ENCODE measurements at places on chromosomes 7 and 10. TPM values are rescaled to one million over a fixed set of nuclear protein-coding genes. Genes with fewer than 3 reads are reported as not detected.

Gene FGFBP3
- total RNA-seq: 2.4 TPM

Gene ENO4
- total RNA-seq: 0.43 TPM

Gene PRKG1
- 8.1 TPM for total RNA-seq

Gene HABP2
- total RNA-seq: 109 TPM

Gene TRA2A
- total RNA-seq: 57.2 TPM

Gene ADRB1
- total RNA-seq: 1.0 TPM

Gene HUS1
- total RNA-seq: 27.7 TPM

Gene CHN2
- 20.7 TPM for total RNA-seq

Gene NPS
- total RNA-seq: not detected

Gene MMRN2
- total RNA-seq: 4.9 TPM

Gene TLL2
- 0.84 TPM for total RNA-seq

- H3K36me3 ChIP-seq: no peaks in the 10 kb centered on the region
- DNase-seq: no peak
- no peak overlapping the region for H3K4me3 ChIP-seq
These were observed 20.6 kb downstream of the KIN start for GRCh38 chr10:7767209-7767608.

DNA sequence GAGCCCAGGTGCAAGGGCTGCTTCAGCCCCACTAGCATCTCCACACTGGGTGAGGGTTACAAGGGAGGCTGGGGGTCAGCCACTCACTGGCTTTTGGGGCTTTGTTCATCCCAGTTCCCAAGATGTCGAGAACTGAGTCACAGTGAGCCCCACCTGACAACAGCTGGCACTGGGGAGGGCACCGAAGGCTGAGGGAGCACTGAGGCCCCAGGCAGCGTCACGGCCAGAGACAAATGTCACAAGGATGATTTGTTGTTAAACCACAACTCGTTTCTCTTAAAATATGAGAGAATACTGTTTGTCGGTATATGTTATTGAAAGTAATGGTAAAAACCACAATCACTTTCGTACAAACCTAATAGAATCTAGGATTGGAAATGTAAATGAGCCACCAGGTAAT, 219.9 kb downstream of the CELF2 start:
- H3K4me3 ChIP-seq: no peak overlapping the region
- H3K4me1 ChIP-seq: no peaks in the 10 kb centered on the region
- no peaks in the 10 kb centered on the region for H3K27me3 ChIP-seq
- no peak for DNase-seq
- H3K36me3 ChIP-seq: no peaks in the 10 kb centered on the region

- H3K4me1 ChIP-seq: no peaks in the 10 kb centered on the region
- H3K27me3 ChIP-seq: no peaks in the 10 kb centered on the region
- H3K36me3 ChIP-seq: no peaks in the 10 kb centered on the region
- no peak for DNase-seq
- H3K27ac ChIP-seq: no peak overlapping the region
These were observed 57.2 kb downstream of the SUGCT start for GRCh38 chr7:40192036-40192435.

- H3K4me3 ChIP-seq: no peak overlapping the region
- H3K4me1 ChIP-seq: no peaks in the 10 kb centered on the region
- no peaks in the 10 kb centered on the region for H3K27me3 ChIP-seq
- no peak for DNase-seq
- no peak overlapping the region for H3K27ac ChIP-seq
These were observed 61.1 kb downstream of the SLC29A4 start for GRCh38 chr7:5343884-5344283.

- H3K27me3 ChIP-seq: peaks cover 3% of the 10 kb centered on the region
- no peak overlapping the region for H3K27ac ChIP-seq
These were observed 2.9 kb upstream of the ZNF467 start for GRCh38 chr7:149776289-149776688.

- no peaks in the 10 kb centered on the region for H3K4me1 ChIP-seq
- H3K27me3 ChIP-seq: no peaks in the 10 kb centered on the region
- no peak for DNase-seq
- H3K36me3 ChIP-seq: no peaks in the 10 kb centered on the region
- H3K4me3 ChIP-seq: no peak overlapping the region
These were observed 139.3 kb downstream of the PTN start for GRCh38 chr7:137204246-137204645.

GRCh38 chr10:21169271-21169670, 272.2 kb upstream of the NEBL start:
- peaks cover 3% of the 10 kb centered on the region for H3K4me1 ChIP-seq
- no peak overlapping the region for H3K27ac ChIP-seq
- H3K27me3 ChIP-seq: no peaks in the 10 kb centered on the region
- DNase-seq: no peak
- H3K4me3 ChIP-seq: no peak overlapping the region
- H3K36me3 ChIP-seq: no peaks in the 10 kb centered on the region

GRCh38 chr10:60433684-60434083, 44.0 kb upstream of the ANK3 start:
- no peaks in the 10 kb centered on the region for H3K4me1 ChIP-seq
- no peaks in the 10 kb centered on the region for H3K36me3 ChIP-seq
- no peak for DNase-seq
- H3K27me3 ChIP-seq: no peaks in the 10 kb centered on the region
- no peak overlapping the region for H3K4me3 ChIP-seq
- H3K27ac ChIP-seq: no peak overlapping the region

GRCh38 chr7:99618726-99619125, 2.0 kb downstream of the ZSCAN25 start:
- H3K27me3 ChIP-seq: no peaks in the 10 kb centered on the region
- no peak overlapping the region for H3K4me3 ChIP-seq
- H3K36me3 ChIP-seq: no peaks in the 10 kb centered on the region
- DNase-seq: peak; percentile 20

DNA sequence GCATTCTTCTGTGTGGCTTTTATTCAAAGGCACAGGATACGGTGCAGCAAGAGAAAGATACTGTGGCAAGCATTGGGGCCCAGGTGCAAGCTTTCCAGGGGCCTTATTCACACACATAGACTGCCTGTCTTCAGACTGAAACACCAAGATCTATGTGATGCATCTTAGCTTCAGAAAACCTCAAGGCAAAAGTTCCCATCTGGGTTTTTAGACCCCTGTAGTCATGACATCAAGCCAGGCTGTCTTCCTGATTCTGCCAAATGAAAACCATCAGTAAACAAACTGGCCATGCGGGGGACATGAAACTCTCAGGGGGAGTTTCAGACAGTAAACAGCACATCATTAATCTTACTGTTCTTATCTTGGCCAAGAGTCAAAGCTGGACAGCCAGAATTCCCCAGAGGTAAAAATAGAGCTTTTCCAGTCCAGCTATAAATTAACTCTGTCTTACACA, 9.8 kb downstream of the AGBL3 start:
- no peak overlapping the region for H3K4me3 ChIP-seq
- H3K36me3 ChIP-seq: no peaks in the 10 kb centered on the region
- peak overlapping the region; percentile 82 for H3K27ac ChIP-seq

DNA sequence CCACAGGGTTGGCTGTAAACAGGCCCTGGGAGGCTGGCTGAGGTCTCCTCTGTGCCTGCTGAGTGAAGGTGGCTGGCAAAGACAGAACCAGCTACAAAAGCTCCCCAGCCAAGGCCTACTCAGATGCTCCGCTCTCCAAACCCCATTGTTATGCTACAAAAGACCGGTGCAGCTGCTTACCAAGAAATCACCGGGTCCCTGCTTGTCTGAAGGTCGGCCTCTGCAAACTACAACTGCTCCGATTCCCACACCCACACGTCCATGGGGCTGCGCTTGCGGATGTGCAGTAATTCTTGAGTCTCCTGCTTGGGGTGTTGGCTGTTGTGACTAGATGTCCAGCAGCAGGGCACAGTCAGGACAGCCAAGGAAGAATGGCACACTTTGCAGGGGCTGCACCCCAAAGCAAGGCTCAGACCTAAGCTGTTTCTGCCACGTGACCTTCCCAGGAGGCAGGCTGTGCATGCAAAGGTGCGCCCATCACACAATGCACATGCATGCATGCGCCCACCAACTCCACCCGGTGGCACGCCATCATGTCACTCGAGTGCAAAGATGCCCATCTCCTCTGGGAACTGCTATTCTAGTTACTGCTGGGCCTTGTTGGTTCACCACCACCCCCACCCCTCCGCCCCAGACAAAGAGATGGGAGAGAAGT, 97.8 kb downstream of the OAT start:
- H3K4me3 ChIP-seq: no peak overlapping the region
- H3K27me3 ChIP-seq: no peaks in the 10 kb centered on the region
- no peaks in the 10 kb centered on the region for H3K4me1 ChIP-seq
- H3K36me3 ChIP-seq: no peaks in the 10 kb centered on the region
- no peak for DNase-seq
- no peak overlapping the region for H3K27ac ChIP-seq

- H3K4me1 ChIP-seq: no peaks in the 10 kb centered on the region
- peak overlapping the region; percentile 73 for H3K27ac ChIP-seq
- peak; percentile 81 for DNase-seq
- H3K4me3 ChIP-seq: peak overlapping the region; percentile 45
These were observed 1355.5 kb upstream of the LRRTM3 start for GRCh38 chr10:65570143-65571010.

- no peaks in the 10 kb centered on the region for H3K27me3 ChIP-seq
- no peak overlapping the region for H3K4me3 ChIP-seq
- H3K36me3 ChIP-seq: no peaks in the 10 kb centered on the region
These were observed 36.5 kb upstream of the EEPD1 start for GRCh38 chr7:36116347-36117202.

GRCh38 chr10:69492091-69492745, 41.0 kb downstream of the TSPAN15 start:
- no peak for DNase-seq
- peaks cover 3% of the 10 kb centered on the region for H3K4me1 ChIP-seq
- H3K27me3 ChIP-seq: no peaks in the 10 kb centered on the region
- H3K27ac ChIP-seq: no peak overlapping the region
- H3K36me3 ChIP-seq: no peaks in the 10 kb centered on the region

DNA sequence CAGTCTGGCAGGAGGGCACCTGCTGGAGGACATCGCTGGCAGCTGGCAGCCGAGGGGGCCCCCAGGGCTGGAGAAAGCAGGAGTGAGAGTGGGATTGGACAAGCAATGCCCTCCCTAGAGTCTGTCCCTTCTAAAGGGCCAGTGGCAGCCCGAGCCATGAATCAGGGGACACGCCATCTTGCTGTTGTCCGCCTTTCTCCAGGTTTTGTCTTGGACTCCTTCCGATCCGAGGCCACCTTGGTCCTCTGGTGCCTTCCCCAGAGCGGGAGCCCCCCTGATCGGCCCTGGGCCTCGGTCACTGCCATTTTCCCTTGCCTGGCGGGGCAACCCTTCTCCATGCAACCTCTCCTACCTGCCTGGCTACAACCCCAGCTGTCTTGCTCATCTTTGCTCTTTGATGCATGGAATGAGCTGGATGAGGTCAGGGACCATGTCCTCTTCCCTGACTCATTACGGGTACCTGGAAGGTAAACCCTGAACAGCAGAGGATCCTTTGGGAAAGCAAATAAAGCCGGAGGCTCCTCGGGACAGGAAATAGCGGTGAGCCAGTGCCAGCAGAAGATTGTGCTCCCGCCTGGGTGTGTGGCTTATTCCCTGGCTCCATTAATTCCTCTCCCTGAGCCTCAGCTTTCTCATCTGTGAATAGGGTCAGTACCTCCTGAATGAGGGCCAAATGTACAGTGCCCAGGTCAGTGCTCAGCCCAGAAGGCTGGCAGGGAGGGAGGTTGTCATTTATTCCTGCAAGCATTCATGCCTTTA, 112.0 kb downstream of the GRK5 start:
- H3K27ac ChIP-seq: peak overlapping the region; percentile 95
- no peaks in the 10 kb centered on the region for H3K27me3 ChIP-seq
- H3K4me1 ChIP-seq: peaks cover 44% of the 10 kb centered on the region
- peak; percentile 16 for DNase-seq

DNA sequence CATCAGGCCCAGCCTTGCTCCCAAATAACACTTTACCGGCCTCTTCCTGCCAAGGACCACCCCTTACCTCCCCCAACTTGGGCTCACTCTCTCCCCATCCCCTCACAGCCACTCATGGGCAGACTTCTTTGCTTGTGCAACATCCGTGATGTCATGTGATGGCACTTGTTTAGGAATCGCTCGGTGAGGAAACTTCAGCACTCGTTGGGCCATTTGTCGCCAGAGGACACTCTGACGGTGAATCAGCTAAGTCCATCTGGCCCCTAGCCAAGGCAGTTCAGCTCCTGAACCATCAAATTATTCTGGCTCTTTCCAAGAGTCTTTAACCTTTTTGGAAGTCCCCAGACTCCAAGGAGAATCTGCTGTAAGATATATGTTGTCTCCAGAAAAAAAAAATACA, 19.2 kb downstream of the BTBD16 start:
- no peak for DNase-seq
- no peak overlapping the region for H3K27ac ChIP-seq

Measured in hepatocyte (in vitro differentiated cells).